Stimulated activated CD4-positive, alpha-beta T cell treated with anti-CD3 and anti-CD28 coated beads, Interleukin-2, amount 100 ng/mL, for 24 hours (primary cell): ENCODE measurements at places on chromosomes 12 and 14.
A peak's percentile ranks its signal among the peaks of the same experiment; 100 is the strongest.

DNA sequence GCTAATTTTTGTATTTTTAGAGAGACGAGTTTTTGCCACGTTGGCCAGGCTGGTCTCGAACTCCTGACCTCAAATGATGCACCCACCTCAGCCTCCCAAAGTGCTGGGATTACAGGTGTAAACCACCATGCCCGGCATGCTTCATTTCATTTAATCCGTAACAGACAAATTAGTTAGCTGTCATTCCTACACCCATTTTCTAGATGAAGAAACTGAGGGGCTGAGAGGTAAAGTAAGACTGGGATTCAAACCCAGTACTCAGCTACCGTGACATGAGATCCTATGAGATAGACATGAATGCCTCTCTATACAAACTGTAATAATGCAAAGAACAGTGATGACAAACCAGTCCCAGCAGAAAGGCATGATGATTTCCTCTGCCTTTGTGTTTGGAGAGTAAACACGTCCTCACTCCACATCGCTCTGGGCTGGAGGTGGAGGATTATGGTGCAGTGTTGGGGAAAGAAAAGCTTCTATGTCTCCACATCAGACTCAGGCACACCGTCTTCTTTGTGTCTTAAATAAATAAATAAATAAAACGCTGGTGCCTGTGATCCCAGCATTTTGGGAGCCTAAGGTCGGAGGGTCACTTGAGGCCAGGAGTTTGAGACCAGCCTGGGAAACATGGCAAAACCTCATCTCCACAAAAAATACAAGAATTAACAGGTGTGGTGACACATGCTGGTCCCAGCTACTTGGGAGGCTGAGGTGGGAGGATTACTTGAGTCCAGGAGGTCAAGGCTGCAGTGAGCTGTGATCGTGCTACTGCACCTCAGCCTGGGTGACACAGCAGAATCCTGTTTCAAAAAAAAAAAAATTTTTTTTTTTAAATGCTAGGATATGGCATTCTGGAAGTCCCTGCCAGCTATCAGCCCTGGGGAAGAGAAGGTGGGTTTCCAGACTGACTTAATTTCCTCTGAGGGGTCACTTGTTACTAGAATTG lies 10.5 kb downstream of the VSX2 start:
- no peak for DNase-seq

- DNase-seq: no peak
Observed at GRCh38 chr12:71157601-71158233, at the start of gene TSPAN8. Gene TSPAN8, minus strand, starts transcription at chr12:71157999. Its CDS starts 321 bp downstream, at chr12:71157678.

GRCh38 chr12:38324912-38325311 lies 8.3 kb downstream of the ALG10B start:
- DNase-seq: no peak

GRCh38 chr14:51869411-51870100 lies 9.1 kb downstream of the GNG2 start:
- DNase-seq: peak; percentile 62
